ENCODE measurements at places on chromosomes 5 and 9. TPM values are rescaled to one million over a fixed set of nuclear protein-coding genes. Genes with fewer than 3 reads are reported as not detected.

NR2F1 gene
- 17.9 TPM for total RNA-seq

MYOZ3 gene
- 2.9 TPM for total RNA-seq

ADAMTS6 gene
- 1.7 TPM for total RNA-seq

C5orf52 gene
- not detected for total RNA-seq

CCL28 gene
- 1.6 TPM for total RNA-seq

BRD8 gene
- total RNA-seq, result 34.7 TPM

Measured in left cardiac atrium (tissue), 4 donors.